Calu3 (cell line): ENCODE measurements at places on chromosomes 6 and 20. TPM values are rescaled to one million over a fixed set of nuclear protein-coding genes. Genes with fewer than 3 reads are reported as not detected.

GRCh38 chr6:138157986-138158638 lies 3.6 kb upstream of the ARFGEF3 start:
- DNase-seq: no peak

GRCh38 chr6:166172546-166172945 lies 4.9 kb upstream of the TBXT start:
- no peak for DNase-seq

DNA sequence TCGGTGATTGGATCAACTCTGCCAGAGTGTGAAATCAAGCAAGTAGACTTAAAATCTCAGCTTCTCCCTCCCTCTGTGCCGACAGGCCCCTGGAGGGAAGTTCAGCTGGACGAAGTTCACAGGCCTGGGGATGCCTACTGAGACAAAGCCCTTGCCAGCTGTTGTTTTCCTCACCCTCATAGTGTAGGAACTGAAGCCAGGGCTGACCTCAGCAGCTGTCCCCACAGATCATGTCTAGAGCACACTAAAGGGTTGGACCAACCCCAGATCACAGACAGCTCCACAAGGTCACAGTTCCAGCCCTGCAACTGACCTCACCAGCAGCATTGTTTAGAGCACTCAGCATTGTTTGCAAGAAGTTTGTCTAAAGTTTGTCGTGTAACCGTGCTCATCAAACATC lies 261.9 kb upstream of the ECI2 start:
- DNase-seq: no peak

GRCh38 chr6:43173591-43174262 lies 2.7 kb downstream of the SRF start:
- no peak for DNase-seq

DNA sequence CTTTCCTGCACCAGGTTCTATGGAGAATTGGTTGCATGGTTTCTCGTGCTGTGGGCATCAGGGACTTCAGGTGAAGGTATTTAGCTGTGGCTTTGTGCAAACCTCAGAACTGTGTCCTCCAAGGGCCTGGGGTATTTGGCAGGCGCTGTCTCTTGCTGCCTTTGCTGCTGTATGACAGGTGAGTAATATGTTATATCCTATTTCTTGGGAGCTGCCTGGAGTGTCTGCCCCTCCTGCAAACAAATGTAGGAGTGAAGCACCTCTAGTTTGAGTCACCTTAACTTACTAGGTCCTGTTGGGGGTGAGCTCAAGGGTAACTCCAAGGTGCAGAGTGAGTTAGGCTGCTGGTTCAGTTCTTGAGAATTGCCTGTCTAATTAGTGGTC lies 177.7 kb upstream of the RNF24 start:
- no peak for DNase-seq

DNA sequence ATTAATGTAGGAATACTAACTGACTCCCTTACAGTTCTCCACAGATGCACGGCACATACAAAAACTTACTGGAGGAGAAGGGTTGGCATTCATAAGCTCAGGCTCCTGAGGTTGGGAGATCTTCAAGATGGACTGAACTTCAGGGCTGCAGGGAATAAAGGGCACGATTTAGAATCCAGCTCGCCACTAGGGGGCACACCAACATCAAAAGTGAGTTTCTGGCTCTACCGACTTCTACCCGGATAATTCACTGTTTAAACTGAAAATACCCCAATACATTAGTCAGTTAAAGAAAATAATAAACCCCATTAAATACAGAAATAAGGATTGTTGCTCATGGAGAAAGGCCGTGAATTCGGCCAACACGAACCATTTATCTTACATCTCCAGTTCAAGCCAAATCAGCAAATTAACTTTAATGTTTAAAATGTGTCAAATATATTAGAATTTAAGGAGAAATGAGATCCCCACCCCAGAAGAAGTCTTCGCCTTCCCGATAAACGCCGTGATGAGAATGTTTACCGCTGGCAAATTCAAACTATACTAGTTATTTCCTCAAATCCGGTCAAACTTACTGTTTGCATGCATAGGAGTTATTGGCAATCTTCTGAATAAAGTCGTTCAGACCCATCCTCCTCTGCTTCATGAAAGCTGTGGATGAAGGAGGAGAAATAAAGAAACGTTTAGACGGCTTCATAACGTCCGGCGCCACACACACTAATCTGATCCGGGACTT lies 121.7 kb upstream of the SLC2A12 start:
- DNase-seq: peak; percentile 87

- no peak for DNase-seq
These were observed 3.2 kb upstream of the TNFRSF6B start for GRCh38 chr20:63693083-63693732.

DNA sequence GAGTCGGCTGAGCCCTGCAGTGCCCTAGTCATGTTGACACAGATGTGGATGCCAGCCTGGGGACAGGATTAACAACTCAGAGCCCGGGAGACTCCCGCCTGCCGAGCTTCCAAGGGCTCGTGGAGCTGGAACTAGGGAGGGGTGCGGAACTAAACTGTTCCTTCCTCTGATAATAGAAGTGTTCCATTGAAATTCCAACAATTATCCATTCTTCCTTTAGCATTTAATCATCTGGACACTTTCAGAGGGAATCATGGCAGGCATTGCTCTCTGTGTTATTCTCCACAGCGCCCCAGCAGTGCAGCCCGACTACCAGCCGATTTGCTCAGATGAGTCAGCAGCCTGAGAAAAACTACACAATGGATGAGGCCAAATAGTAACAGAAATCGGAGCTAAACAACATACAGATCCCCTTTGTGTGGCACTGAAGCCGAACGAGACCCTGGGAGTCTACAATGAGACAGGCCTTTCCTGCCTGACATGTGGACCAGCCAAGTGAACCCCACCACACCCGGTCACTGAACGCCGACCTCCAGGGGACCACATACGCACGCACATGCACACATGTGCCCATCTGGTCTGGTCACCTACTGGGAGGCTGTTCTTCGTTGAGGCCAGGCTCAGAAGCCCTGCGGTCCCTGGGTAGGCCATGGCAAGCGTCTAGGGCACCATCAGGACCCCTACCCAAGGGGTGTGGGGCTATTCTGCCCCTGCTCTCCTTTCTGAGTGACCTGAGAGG lies 238.4 kb upstream of the AFDN start:
- DNase-seq: no peak

DNA sequence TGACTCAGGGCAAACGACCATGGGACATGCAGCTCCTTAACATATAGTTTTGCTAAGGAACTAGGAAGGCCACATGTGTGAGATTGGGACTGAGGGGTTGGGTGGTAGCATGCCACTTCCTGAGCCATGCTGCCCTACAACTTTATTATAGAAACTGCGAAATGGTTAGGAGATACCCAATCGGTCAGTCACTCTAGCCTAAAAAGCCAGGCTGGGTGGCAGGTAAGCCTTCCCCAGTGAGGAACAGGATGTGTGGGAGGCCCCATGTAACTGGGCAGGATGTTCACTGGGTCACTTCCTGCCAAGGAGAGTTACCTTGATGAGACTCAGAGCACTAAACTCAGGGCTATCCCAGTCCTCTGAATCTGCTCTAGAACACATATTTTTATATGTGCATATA lies 123.5 kb downstream of the MAP3K7 start:
- DNase-seq: no peak

DNA sequence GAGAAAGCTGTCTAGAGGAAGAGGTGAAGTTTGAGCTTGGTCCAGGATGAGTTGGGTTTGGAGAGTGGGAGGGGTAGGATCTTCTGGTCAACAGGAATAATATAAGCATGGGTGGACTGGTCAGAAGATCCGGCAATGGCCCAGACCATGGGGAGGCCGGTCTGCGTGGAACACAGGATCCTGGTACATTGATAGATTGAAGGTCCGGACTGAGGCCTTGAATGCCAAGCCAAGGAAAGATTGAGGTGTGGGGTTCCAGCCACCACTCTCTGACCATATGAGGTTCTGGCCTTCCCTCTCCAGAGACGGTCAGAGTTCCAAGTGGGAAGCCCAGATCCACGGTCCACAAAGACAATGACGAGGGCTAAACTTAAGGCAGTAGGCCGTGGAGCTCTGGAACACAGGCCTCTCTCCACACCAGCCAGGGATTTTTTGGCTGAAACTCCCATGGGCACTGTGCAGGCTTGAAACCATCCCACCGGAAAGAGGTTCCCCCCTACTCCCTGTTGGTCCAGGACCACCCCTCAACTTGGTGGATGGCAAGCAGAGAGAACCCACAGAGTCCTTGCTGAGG lies 3.2 kb downstream of the MDFI start:
- no peak for DNase-seq

DNA sequence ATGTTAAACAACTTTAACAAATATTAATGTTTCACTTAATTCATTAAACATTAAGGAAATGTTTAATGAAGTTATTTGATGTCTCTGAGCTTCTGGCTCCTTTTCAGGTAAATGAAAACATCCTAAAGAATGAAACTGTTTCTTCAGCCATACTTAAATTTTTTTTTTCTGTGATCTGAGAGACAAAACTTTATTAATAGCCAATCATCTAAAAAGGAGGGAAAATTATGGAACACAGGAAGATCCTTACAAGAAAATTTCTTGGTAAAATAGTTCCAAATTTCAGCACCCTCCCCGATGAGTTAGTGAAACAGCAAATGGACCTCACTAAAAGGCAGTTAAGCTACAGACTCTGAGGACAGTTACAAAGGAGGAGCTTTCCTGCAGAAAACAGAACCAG lies 185.2 kb downstream of the REV3L start:
- no peak for DNase-seq

DNA sequence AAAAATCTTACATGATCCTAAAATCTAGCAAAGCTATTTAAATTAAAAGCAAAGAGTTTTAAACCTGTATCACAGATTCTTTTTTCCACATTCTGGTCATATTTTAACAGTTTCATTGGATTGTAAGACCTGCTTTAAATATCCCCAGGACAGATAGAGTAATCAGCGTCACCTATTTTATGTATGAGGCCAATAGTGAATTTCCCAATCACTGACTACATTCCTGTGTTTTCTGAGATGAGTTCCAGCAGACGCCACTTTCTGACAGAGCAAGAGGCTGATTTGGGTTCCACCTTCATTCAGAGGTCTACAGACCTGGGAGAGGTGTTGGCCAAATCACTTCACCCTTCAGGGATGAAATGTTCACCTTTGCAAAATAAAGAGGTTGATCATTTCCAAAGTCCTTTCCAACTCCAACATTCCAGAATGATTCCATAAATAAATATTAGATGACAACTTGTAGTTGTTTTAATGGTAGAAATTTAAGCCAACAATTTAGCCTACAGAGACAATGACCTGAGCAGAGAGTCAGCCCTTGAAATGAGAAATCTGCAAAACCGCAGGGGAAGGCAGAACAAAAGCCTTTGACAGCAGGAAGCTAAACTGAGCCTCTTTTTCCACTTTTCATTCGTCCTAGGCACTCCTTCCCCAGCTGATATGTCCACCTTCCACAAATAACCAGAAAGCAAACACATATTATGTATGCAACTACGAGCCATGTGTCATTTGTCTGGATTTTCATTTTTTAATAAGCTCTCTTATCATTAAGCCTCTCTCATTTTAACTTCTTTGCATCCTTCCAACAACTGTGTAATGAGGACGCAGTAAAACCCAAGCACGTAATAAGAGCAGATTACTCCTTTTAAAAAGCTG lies 105.2 kb downstream of the TFAP2A start:
- DNase-seq: no peak

DNA sequence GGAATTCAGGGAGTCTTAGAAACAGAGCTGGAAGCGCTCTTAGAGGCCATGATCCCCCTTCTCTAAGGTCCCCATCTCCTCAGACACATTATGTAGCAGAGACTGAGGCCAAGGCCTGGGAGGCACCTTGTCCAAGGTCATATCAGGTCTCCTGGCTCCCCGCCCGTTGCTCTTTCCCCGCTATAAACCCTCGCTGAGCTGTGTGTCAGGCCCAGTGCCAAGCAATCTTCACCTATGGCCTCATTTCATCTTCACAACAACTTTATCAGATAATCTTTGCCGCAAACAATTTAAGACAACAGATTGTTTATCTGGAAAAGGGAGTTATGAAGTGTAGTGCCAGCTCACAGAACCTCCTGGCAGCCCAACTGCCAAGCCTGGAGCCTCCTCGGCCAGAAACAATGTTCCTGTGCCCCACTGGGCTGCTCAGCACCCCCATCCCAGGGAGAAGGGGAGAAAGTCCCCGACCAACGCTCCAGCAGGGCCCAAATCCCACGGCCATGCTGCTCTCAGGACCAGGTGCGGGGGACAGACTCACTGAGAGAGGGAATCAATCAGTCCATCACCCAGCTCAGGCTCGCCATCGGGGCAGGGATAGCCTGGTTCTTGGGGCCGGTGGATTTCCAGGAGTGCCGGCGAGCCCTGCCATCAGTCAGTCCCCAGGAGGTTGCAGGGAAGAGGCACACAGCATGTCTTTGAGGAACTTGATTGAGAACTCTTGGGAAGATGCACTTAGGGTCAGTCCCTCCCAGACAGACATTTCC lies 16.9 kb upstream of the FANCE start:
- DNase-seq: no peak

- no peak for DNase-seq
These were observed 475 bp downstream of the OR2B6 start for GRCh38 chr6:27957516-27957915.

DNA sequence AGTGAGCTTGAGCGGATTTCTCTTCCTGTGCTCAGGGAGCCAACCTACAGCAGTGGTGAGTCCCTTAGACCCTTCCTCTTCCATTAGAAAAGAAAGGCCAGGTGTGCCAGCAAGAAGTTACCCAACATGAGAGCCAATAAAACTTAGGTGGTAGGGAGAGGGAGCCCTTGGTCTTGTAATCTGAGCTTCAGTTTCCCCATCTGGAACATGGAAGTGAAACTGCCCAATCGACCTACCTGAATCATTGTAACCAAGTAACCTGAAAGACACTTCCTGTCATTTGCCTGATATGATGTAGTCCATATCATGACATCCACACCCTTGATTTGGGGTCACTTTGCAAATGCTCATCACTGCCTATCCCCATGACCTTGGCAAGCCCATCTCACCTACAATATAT lies 66.4 kb downstream of the MDGA1 start:
- no peak for DNase-seq

DNA sequence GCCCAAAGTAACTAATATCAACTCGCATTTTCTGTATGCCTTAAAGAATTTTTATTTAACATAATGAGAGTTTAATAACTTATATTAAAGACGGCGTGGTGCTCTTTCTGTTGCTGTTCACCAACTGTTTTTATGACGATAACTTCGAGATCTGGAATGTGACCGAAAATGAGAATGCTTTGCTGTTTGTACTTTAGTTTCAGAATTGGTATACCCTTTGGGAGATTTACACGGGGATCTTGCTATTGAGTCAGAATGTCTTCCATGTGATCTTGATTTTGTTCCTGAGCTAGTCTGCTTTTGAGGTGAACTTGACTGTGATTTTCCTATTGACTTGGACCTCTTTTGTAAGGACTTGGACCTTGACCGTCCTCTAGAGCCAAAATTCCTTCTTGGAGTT lies 17.9 kb downstream of the PNRC1 start:
- no peak for DNase-seq

GRCh38 chr6:170448751-170449630 lies 104.1 kb downstream of the PSMB1 start:
- DNase-seq: no peak

COX4I2 gene
- total RNA-seq: not detected in 2 replicates

LGSN gene
- total RNA-seq: not detected in 2 replicates

GMNN gene
- 183 and 200 TPM in 2 replicates for total RNA-seq

MDFI gene
- total RNA-seq: 19.7 and 23.9 TPM in 2 replicates

LAMA5 gene
- 740 and 763 TPM in 2 replicates for total RNA-seq

TPMT gene
- 7.6 and 9.4 TPM in 2 replicates for total RNA-seq

SLC35B2 gene
- total RNA-seq: 129 and 143 TPM in 2 replicates

EPHA7 gene
- total RNA-seq: 0.17 and 1.6 TPM in 2 replicates

ELOVL2 gene
- total RNA-seq: 0.20 and 0.47 TPM in 2 replicates

FNDC11 gene
- 0.24 TPM in 1 of 2 replicates, not detected in the other for total RNA-seq

ARFGEF3 gene
- 15.4 and 16.3 TPM in 2 replicates for total RNA-seq
